ENCODE measurements at places on chromosomes 2 and 18.

DNA sequence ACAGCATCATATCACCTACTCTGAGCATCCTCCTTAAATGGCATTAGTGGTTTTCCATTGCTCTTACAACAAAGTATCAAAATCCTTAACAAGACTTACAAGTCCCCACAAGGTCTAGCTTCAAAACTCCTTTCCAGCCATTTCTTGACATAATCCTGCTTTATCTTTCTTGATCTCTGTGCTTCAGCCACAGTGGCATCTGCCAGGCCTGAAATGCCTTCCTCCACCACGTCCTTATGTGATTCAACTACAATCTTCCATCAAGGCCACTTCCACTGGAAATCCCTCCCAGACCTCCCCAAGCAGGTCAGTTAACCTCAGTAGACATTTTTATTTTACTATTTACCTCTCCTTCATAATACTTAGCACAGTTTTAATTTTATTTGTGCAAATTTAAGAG, 83.8 kb upstream of the CCDC150 start:
- no peak for DNase-seq

DNA sequence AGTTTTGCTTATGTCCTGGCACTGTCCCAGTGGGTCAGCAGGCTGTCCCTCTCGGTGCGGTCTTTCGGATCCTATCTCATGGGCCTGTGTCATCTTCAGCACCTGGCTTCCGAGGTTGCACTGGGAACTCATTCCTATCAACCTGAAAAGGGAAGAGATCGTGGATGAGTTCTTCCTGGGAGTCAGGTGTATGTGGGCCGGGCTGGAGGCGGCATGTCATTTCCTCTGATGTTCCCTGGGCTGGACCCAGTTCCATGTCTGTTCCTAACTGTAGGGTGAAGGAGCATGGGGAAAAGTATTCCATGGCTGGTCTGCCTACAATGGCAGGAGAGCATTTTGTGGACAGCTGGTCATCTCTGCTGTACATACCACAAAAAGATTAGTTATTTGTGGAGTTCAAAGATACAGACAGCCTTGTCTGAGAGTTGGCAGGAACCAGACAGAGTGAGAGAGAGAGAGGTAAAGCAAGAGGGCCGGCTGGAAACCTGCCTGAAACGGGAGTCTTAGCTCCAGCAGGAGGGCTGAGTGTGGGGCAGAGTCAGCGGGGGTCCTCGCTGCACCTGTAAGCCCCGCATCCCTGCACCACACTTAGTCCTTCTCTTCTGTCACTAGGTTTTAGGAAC, 25.2 kb downstream of the FAM228A start:
- DNase-seq: no peak

GRCh38 chr2:63679252-63679855, 90.6 kb downstream of the MDH1 start:
- DNase-seq: no peak

DNA sequence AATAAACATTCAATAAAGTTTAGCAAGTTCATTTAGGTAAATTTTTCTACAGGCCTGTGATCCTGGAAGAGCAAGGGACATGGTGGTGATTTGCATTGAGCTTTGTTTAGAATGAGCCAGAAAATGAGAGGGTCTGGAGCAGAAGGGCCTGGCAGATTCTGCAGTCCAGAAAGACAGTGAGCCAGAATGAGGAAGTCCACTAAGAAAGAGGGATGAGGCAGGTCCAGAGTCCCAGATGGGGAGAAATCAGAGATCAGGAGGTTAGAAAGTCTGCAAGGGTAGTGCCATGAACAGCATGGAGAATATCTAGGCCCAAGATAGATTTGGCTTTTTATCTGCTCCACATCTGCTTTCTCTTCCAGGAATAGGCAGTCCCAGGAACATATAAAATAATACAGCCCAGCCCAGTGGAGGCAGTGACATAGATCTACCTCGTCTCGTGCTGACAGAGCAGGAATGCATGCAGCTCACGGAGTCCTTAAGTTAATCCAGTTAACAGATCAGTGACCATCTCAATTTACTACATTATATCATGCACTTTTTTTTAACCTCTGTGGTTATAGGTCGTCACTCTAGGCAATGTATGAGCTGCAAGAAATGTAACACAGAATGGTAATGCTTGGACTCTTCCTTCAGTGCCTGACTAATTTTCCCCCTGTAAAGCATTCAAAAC, 429.0 kb downstream of the SUCLG1 start:
- DNase-seq: no peak

GRCh38 chr2:121596221-121597080, 52.8 kb downstream of the CLASP1 start:
- DNase-seq: peak; percentile 20

DNA sequence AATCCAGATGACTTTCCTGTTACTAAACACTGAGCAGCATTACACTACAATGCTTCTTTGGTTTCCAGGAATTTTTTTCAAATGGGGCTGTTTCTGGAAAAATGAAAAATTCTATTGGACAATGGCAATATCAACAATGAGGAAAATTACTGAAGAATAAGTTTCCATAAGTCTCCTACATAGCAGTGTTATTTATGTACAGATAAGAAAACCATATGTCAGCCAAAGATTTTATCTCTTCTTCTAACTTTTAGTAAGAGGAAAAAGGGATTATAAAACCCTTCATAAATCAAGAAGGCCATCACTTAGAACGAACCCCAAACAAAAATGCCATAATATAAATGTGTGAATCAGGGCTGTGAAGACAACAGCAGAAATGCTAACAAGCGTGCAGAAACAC, 31.6 kb upstream of the NOSTRIN start:
- no peak for DNase-seq

DNA sequence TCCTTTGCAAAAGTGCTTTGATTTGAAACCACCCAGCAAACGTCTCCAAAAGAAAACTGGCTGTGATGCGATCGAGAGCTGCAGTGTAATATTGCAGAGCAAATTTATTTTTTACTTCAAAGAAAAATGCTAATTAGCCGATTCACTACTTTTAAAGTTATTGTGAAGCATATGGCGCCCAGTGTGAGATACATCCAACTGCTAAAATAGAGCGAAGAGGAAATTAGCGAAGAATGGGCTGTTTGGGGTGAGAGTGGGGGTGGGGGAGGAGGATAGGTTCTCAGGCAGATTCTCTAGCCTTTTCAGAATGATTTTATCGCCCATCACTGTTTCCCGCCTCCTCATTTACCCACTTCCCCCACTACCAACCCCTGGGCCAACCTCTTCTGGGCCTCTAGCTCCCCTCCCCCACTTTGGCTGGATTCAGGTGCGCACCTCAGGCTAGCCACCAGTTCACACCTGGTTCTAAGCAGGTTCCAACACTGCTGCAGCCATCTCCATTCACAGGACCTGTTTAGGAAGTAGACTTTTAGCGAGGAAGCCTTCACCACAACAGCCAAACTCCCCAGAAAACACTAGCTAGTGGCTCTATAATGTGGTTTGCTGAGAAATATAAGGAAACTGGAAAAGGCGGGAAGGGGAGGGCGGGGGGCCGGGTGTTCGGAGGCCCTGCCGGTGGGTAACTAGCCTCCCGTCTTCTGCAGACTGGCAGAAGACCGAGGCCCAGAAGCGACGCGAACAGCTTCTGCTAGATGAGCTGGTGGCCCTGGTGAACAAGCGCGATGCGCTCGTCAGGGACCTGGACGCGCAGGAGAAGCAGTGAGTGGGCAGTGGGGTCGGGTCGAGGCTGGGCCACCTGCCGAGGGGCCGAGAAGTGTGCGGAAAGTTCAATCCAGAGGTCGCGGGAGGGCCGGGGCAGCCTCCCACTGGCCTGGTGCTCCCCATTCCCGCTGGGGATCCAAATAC, 6.0 kb upstream of the OTX1 start:
- DNase-seq: no peak

DNA sequence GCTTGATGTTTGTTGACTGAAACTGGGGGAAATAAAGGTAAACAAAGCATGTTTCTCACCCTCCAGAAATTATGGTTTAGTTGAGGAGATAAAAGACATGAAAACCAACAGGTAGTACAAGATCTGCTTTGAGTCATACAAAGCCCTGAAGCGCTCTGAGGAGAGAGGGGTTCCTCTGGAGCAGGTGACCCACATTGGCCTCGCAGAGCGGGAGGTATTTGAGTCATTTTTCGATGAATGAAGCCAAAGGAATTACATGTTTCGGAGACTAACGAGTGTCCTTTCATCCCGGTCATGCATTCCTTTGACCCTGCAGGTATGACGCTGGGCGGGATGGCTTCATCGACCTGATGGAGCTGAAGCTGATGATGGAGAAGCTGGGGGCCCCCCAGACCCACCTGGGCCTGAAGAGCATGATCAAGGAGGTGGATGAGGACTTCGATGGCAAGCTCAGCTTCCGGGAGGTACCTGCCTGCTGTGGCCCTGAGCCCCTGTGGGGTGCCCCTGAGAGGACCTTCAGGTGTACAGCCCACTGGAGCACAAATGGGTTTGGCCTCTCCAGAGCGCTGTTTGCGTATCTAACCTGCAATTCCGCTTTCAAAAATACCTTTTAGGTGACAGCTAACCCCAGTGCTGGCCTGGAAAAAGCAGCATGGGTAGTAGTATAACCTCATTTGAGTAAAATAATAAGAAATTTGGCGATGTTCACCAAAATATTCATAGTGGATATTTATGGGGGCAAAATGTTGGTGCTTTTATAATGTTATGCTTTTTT, 29.3 kb downstream of the EFHD1 start:
- DNase-seq: no peak

DNA sequence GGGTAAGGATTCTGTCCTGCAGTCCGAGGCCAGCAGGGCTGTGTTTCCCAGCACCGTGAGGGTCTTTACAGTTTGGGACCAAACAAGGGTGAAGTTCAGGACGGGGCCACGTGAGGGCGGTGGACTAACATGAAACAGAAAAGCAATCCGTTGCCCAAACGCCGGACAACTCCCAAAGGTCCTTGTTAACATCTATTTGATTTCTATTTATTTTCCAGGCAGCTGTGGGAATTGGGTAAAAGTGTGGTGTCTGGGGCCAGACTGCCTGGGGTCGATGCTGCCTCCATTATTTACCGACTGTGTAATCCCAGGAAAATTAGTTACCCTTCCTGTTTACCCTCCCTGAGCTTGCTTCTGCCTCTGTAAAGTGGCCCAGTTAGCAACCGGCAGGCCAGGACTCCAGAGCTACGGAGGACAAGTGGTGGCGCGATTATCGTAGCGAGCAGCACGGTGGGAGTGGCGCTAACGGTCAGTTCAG, 66.3 kb upstream of the TCF7L1 start:
- DNase-seq: peak; percentile 86

DNA sequence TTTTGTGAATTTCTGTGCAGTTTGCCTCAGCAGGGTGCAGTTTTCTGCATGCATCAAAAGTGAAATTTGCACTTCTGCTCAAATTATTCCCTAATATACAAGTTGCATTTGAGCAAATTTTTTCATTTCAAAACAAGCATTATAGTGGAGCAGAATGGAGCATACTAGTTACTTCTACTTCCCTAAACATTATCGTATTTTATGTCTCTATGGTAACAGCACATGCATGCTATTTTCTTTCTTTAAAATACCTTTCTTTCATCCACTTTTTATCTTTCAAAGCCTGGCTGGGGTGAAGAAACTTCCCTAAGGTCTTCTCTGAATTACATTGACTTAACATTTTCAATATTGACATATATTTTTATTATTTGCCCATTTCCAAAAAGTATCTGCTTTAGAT, 11.2 kb downstream of the RHBDD1 start:
- no peak for DNase-seq

- no peak for DNase-seq
Observed at GRCh38 chr2:236876642-236877041, 209.0 kb upstream of the COPS8 start.

DNA sequence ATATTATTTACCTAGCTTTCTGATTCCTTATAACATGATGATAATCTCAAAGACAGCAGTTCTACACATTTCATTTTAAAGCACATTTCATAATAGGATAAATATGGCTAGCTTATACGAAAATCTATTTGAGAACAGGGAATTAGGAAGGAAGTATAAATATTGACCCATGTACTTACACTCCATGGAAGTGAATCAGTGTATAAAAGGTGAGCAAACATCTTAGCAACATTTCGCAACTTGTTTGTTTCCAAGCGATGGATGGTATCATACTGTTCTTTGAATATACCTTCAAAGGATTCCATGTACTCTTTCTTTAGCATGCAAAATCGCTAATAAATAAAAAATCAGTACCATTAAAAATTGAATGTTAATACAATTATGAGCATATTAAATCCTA, 53.1 kb downstream of the CWC22 start:
- no peak for DNase-seq

DNA sequence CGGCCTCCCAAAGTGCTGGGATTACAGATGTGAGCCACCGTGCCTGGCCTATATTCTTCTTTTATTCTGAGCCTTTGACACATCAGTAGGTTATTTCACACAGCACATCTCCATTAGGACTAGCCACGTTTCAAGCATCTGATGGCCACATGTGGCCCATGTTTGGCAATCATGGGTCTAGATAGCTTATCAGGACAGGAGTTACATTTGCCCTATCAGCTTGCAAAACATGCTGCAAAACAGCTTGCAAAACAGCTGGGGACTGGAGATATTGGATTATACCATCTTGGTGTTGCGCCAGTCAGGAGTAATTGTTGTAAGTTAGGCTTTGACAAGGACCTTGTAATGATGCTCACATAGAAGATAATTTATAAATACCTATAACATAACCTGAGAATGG, 94.9 kb downstream of the GBX2 start:
- no peak for DNase-seq

DNA sequence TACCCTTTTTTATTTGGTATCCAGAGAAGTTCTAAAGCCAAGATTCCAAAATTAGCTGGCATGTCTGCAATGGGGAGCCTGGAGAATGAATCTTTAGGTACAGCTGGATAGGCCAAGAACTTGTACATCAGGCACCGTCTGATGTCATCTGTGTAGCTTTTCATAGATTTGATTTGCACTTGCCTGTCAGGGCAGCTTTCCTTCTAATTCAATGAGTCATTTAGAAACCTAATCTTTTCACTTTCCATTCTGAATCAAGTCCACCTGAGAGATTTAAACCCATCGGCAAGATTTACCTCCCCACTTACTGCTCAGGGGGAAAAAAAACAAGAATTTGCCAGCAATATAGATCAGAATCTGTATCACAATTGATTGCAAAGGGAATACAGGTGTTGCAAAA, 60.9 kb upstream of the ACAA2 start:
- DNase-seq: no peak

GRCh38 chr2:120976501-120977307, 241.0 kb downstream of the GLI2 start:
- no peak for DNase-seq
